ENCODE measurements at places on chromosomes 1 and 21.
A peak's percentile ranks its signal among the peaks of the same experiment; 100 is the strongest.

DNA sequence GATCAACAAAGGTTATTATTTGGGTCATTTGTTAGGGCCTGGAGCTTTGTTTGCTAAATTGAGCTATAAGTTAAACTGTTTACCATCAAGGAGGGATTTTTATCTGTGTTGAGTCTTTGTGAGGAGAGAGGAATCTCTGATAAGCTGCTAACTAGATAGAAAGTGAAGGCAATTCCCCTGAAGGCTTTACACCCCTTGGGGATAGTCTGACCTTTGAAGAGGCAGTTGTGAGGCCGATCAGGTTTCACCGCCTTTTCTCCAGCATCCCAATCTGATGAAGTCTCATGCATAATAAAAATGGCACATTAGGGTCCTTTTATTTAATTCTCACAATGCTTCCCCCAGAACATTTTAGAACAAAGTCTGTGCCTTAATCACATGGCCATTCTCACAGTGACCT, 21.8 kb downstream of the C1orf21 start:
- DNase-seq = no peak

GRCh38 chr21:35081861-35082260, 32.8 kb upstream of the RUNX1 start:
- no peak for DNase-seq

DNA sequence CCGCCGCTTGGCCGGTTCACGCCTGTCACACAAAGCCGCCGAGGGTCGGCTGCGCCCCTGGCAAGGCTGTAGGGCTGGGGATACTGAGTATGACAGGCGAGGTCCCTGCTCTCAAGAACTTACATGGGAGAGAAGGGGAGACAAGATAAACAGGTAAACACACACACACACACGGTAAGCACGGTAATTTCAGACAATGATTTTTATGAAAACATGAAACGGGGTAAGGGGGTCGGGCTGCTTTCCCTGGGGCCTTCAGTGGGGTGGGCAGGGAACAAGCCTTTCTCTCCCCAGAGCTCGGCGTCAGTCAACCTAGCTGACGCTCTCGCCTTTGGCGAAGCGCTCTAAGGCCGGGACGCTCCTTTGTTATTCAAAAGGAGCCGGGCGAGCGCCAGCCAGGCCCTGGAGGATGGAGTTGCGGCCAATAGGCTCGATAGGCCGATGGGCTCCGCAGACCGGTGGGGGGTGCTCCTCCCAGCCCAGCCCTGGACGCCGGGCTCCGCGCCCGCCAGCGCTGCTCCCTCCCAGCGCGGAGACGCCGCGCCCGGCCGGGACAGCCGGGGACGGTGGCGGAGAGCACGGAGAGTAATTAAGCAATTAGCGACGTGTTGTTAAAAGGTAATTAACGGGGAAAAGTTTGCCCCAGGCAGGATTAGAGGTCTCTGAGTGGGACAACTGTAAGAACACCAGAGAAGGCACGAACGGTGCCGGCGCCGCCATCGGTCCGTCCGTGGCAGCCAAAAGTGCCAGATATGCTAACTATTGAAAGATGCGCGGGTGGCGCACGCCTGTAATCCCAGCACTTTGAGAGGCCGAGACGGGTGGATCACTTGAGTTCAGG, 950 bp upstream of the INKA2 start:
- DNase-seq = no peak

GRCh38 chr1:74571891-74572290, 59.5 kb upstream of the LRRC53 start:
- DNase-seq = no peak

DNA sequence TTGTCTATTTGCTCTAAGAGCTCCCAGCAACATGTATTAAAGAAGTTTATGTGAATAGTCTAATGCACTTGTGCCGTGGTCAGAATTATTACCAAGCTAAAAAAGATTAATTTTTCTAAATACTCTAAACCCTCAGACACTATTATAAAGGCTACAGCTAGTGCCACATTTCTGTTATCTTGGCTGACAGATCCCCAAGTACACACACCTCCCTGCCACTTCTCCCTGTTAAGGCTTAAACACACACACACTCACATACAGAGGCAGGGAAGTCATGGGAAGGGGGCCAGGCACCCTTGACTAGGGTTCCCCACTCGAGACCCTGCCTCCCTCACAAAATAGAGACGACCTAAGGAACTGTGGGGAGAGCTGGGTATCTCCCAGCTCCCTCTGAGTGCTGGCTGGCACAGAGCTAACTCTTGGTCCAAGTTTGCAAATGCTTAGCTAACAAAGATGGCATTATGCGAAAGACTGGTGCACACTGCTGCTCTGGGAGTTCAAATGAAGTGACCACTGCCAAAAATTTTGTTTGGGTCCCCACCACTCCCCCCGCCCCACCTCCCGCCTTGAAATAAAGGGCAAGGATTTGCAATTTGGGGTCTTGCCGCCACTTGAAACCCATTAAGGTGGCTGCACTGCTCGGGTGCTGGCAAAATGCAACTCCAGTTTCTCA, 9.8 kb downstream of the SSBP3 start:
- no peak for DNase-seq

GRCh38 chr1:48683839-48684238, 92.9 kb downstream of the BEND5 start:
- DNase-seq = no peak

- DNase-seq = no peak
Measured at GRCh38 chr21:41207401-41208375, 39.7 kb downstream of the BACE2 start.

- no peak for DNase-seq
Measured at GRCh38 chr1:178682886-178683285, 42.2 kb upstream of the RALGPS2 start.

DNA sequence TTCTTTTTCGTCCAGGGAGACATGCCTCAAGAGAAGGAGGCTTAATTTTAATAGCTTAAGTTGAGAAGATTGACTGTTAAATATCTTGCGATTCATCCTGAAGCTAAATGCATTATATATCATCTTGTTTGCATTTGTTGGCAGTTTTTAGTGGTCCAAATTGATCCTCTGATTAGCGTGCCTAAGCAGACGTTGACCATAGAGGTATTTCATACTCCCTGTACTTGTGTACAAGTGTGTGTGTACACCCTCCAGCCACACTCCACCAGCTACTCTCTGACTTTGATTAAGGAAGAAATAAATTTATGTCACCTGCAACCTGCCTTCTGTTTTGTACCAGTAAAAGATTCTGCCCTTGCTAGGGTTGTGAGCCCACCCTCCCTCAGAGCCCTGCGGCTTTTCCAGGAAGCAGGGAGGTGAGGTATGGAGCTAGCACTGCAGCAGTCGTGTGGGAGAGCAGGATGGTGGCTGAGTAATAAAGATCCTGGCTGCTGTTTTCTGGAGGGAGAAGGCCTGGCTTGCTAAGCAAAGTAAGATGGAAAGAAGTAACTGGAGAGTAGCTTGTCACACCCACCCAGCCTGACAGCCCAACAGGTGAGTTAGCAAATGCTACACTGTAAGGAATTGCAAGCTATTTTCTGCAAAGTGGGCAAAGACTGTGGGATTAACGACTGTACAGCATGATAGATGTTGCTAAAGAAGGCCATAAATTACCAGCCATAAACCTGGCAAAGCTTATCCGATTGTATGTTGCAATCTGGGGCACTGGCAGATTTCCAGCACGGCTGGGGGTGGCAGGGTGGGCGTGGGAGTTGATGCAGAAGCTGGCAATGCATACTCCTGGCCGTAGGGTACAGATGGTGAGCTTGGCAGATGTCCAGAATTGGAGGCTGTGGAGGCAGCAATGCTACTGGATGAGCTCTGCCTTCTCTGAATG, 170.2 kb downstream of the TNR start:
- no peak for DNase-seq

- DNase-seq = no peak
Measured at GRCh38 chr1:200487650-200488049, 77.8 kb upstream of the ZNF281 start.

DNA sequence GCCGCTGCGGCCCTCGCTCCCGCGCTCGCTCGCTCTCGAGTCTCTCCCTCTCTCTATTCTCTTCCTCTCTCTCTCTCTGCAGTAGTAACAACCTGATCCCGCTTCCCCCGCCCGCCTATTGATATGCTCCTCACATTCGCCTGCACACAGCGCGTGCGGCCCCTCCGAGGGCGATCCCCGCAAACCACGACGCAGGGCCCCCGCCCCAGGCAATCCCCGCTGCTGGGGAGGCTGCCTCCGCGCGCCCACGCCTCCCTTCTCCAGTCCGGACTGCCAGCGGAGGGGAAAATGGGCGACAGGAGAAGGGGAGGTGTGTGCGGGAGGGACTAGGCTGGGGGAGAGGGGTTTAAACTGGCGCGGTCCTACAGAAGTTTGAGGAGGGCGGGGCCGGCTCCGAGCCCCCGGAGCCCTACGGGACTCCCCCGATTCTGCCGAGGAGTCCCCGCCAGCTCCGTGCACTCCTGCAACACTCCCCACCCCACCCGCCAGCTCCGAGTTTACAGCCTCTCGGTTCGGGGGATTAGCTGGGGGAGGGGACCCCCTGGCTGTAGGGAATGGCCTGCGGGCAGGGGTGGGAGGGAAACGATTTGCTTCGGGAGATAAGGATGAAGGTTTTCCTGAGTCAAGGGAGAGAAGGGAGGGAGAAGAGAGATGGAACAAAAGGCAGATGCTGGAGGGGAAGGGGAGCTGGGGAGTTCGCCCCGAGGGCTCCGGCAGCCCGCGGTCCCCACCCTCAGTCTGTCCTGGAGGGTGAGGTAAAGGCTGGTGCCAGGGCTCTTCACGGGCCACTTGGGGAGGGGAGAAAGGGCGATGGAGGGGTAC, 66.6 kb downstream of the SYT2 start:
- DNase-seq = no peak

DNA sequence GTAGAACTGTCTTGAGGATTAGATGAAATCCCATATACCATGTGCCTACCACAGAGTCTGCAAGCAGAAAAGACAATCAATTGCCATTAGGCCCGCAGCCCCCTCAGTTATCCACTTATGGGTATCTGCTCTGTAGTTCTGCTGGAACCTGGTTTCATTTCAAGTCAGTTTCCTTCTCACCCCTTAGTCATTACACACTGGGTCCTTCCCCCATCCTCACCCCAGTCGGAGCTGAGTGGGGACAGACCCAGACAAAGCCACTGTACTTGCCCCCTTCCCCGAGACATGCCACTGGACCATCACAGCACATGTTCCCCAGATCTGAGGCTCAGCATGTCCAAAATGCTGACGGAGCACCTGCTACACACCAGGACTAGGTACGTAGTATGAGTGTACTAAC, 21.2 kb downstream of the PGLYRP3 start:
- no peak for DNase-seq

- DNase-seq = peak; percentile 30
Measured at GRCh38 chr21:44487831-44488230, 32.5 kb downstream of the LRRC3 start.

GRCh38 chr1:167489571-167490340, 28.6 kb downstream of the CD247 start:
- no peak for DNase-seq

- no peak for DNase-seq
Measured at GRCh38 chr1:5664081-5664768, 328.0 kb downstream of the NPHP4 start.

DNA sequence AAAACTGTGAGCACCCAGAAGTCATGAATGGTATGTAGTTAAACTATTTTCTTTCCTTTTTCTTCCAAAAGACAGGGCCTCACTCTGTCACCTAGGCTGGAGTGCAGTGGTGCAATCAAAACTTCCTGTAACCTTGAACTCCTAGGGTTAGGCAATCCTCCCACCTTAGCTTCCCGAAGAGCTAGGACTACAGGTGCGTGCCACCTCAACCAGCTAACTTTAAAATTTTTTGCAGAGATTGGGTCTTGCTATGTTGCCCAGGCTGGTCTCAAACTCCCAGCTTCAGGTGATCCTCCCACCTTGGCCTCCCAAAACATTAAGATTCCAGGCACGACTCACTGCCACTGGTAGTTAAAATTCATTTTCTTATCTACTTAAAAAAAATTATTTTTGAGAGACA, 62.5 kb downstream of the GATAD2B start:
- no peak for DNase-seq

- DNase-seq = no peak
Measured at GRCh38 chr1:186511761-186512637, 51.1 kb upstream of the PDC start.

DNA sequence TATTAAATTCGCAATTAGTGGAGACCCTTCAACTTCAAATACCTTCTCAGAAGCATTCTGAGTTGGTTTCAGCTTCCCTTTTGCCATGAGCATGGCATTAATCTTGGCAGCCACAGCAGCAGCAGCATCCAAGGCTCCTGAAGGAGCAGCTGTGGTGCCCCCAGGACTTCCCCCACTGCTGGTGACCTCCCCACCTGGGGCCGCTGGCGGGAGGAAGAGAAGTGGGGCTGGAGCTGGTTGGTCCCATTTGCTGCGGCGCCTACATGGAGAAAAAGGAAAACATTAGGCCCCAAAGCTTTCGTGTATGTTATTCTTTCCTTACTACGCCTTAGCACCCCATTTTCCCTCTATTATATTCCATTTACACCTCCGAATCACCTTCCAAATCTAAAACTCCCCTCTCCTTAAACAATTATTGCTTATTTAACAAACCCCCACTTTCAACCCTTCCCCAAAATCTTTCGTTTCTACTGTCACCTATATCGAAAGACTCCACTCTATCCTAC, 569 bp downstream of the KHDC4 start:
- DNase-seq = no peak

- no peak for DNase-seq
Measured at GRCh38 chr1:244957525-244957924, 93.2 kb upstream of the HNRNPU start.

DNA sequence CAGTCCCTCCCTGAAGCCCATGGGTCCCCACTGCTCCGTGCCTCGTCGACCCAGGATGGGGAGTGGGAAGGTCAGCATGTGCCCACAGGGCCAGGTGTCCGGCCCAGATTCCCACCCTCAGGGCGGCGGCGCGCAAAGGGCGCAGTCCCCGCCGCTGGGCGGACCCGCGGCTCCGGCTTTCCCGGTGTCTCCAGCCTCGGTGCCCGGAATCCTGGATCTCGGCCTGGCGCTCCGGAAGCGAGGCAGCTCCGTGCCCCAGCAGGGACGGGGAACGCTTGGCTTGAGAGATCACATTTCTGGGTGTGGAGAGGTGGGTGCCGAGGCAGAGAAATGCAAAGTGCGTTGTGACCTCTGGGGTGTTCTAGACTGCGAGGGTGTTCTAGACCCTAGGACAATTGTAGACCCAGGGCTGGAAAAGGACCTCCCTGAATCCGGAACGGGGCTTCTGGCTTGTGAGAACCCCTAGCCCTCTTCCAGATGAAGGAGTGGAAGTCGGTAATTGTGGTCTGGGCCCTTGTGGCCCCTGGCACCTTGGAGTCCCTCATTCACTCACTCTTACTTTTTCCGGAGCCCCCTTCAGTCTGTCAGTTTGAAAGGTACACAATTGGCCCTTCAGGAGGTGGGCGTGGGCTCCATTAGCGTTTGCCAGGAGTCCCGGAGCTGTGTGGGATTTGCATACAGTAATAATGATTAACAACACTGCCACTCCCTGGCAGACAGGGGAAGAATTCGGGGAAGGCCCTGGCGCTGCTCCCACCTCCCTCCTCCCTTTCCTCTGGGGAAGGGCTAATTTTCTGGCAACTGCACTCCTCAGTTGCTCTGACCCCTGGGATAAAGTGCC, 1.6 kb upstream of the KCND3 start:
- DNase-seq = no peak

Data from activated naive CD4-positive, alpha-beta T cell (primary cell).